Myocyte (in vitro differentiated cells): ENCODE measurements at places on chromosomes 4 and X. TPM values are rescaled to one million over a fixed set of nuclear protein-coding genes. Genes with fewer than 3 reads are reported as not detected.

Gene RCHY1
- 38.5 and 44.8 TPM in 2 replicates for total RNA-seq

Gene FGFR3
- 0.10 TPM in 1 of 2 replicates, not detected in the other for total RNA-seq

Gene FDCSP
- not detected in 2 replicates for total RNA-seq

Gene PROM1
- total RNA-seq, result not detected in 2 replicates

Gene PABPC1L2A
- total RNA-seq, result not detected in 2 replicates

- DNase-seq, result no peak
Measured at GRCh38 chr4:88285235-88285653, 883 bp upstream of the PPM1K start.

DNA sequence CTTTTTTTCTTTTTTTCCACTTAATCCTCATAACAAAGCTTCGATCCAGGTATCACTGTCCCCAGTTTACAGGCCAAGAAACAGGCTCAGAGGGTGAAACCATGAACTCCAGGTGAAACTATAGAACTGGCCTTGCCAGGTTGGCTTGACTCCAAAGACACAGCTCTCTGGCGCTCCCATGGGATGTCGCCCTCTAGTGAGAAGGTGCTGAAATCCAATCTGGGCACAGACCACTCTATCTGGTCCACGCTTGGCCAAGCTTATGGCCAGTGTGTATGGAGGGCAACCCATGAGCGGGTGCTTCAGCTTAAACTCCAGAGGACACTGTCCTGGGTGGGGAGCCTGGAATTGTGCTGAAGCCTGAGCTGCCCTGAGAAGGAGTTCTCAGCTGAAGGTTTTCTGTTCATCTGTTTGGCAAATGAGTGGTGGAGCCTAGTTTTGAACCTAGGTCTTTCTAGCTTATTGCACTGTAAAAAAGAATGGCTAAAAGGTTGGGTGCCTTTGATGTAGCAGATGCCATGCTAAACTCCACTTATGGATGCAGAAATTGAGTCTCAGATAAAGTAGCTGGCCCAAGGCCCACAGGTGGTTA is 70.5 kb downstream of the SEL1L3 start:
- no peak for DNase-seq

- no peak for DNase-seq
Measured at GRCh38 chrX:153773741-153774575, 6.9 kb upstream of the SRPK3 start.

GRCh38 chr4:24662056-24662455 is 77.7 kb upstream of the DHX15 start:
- no peak for DNase-seq

DNA sequence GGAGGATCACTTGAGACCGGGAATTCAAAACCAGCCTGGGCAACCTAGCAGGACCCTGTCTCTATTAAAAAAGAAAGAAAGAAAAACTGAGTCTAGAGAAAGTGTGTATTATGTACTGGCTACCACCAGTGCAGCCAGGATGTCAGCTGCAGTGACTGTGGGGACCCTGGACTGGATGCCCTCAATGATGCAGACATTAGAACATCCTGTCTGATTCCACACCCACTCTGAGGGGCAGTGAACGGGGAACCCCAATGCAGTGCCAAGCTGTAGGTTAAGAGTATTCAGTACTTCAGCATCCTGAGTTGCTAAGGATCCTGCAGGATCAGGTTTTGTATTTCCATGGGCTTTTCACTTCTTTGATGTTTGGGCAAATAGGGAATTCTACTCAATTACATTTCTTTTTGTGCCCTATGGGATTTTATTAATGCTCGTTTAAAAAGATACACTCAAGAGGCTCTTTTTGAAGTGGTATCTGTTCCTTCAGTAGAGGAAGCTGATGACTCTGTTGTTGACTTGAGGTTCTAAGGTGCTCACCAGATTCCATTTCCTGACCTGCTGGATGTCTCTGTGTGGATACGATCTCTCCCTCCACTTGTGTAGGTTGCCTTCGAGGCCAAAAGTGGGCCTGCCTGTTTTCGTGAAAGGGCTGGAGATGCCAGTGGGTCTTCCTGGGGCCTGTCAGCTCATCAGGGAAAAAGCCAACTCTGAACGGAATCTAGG is 85.9 kb upstream of the CLCN4 start:
- no peak for DNase-seq

- DNase-seq, result no peak
Measured at GRCh38 chrX:13750204-13750603, 15.7 kb downstream of the OFD1 start.
